ENCODE measurements at places on chromosomes 6 and 20. TPM values are rescaled to one million over a fixed set of nuclear protein-coding genes. Genes with fewer than 3 reads are reported as not detected.

DEFB115 gene
- not detected for total RNA-seq

FAM83D gene
- total RNA-seq, result 311 TPM

PCSK2 gene
- total RNA-seq, result 2.0 TPM

NFATC2 gene
- 8.8 TPM for total RNA-seq

NANP gene
- 2.1 TPM for total RNA-seq

MUCL3 gene
- not detected for total RNA-seq

CDH22 gene
- 0.17 TPM for total RNA-seq

ZHX3 gene
- total RNA-seq, result 151 TPM

GMPR gene
- 62.1 TPM for total RNA-seq

LY6G6C gene
- not detected for total RNA-seq
